H1 (cell line): ENCODE measurements at places on chromosomes 6 and 20.

- DNase-seq, result no peak
Measured at GRCh38 chr6:125151700-125152099, 1.9 kb upstream of the TPD52L1 start.

DNA sequence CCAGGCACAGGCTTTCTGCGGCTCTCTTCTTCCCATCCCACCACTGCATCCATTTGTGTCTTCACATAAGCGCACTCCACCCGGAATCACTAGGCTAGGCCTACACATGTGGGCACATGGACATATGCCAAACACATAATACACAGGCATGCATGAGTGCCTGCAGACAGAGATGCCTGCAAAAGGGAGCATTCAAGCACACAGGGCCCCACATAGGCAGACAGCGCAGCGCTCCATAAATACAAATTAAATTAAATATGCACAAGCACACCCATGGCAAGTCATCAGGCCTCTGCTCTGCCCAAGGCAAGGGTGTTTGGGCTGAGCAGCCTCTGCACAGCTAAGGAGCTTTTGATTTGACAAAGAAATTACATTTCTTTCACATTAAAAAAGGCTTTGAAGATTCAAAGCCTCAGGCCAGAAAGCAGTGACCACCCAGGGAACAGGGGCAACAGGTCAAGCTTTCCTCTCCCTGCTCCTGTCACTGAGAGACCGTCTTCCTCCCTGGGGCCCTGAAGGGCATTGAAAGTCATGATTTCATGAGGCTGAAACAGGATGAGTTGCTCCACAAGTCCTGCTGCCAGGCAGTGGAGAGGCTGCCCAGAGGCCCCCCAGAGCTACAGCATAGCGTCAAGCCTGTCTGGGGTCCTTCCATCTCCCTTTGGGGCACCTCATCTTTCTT lies 134.2 kb upstream of the LRFN2 start:
- no peak for DNase-seq

- DNase-seq, result no peak
Measured at GRCh38 chr6:8085053-8085511, 17.3 kb downstream of the EEF1E1 start.

GRCh38 chr6:3410385-3411360 lies 46.2 kb downstream of the SLC22A23 start:
- DNase-seq, result no peak

GRCh38 chr6:155408231-155408630 lies 47.4 kb downstream of the NOX3 start:
- DNase-seq, result no peak

- no peak for DNase-seq
Measured at GRCh38 chr6:10511477-10511876, 9.7 kb upstream of the GCNT2 start.

DNA sequence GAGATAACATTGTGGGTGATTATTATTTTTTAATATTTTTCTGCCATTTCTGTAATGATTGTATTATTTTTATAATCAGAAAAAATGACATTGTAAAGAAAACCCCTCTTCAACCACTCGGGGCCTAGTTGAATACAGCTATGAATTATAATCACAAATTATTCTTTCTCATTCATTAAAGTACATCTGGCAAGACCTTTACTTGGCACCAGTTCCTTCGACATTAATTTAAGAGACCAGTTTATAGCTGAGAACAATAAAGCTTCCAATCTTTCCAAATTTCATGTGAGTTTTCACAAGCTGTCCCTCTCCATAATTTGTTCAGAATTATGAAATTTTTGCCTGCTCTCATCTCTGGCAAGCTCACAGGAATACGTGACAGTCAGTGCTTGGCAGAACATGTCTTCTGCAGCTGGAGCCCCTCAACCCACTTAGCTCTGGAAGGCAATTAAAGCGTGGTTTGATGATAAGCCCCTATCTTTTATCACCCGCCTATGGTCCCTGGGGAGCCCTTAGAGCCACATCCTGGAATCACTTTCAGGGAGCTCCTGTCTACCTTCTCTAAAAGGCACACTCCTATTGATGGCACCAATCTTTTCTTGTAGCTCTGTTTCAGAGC lies 237.2 kb upstream of the PRND start:
- no peak for DNase-seq

GRCh38 chr6:25094726-25095125 lies 159.0 kb upstream of the RIPOR2 start:
- DNase-seq, result no peak

- no peak for DNase-seq
Measured at GRCh38 chr6:71656121-71656520, 230.2 kb upstream of the RIMS1 start.

GRCh38 chr6:126672649-126673048 lies 332.7 kb downstream of the CENPW start:
- no peak for DNase-seq

DNA sequence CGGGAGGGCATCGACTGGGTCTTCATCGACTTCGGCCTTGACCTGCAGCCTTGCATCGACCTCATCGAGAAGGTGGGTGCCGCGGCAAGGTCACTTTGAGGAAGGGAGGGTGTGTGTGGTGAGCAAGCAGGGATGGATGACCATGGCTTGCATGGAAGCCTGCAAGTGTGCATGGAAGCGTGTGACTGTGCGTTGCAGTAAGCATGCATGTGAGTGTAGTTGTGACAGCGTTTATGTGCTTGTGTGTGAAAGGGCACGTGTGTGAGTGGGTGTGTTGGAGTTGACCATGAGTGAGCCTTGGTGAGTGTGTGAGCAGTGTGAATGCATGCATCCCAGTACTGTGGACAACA lies 32.5 kb downstream of the MYH7B start:
- DNase-seq, result no peak

GRCh38 chr20:21509597-21510371 lies 4.1 kb downstream of the NKX2-2 start:
- no peak for DNase-seq

DNA sequence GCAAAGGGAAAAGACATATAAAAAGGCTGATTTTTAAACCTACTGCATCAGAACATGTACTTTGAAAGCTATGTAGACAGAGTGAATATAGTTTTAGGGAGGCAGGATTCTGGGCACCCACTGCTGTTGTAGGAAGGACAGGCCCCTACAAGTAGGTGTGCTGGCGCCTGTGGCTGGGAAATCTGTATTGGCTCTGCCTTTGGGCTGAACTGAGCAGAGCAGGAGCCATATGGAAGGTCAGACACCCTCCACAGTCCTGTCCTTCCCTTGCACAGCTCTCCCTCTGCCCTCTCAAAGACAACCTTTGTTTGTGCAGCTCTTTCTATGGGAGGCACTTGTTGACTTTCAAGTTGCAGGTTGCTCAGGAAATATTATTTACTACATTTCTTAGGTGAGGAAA lies 18.4 kb upstream of the ULBP3 start:
- DNase-seq, result no peak

DNA sequence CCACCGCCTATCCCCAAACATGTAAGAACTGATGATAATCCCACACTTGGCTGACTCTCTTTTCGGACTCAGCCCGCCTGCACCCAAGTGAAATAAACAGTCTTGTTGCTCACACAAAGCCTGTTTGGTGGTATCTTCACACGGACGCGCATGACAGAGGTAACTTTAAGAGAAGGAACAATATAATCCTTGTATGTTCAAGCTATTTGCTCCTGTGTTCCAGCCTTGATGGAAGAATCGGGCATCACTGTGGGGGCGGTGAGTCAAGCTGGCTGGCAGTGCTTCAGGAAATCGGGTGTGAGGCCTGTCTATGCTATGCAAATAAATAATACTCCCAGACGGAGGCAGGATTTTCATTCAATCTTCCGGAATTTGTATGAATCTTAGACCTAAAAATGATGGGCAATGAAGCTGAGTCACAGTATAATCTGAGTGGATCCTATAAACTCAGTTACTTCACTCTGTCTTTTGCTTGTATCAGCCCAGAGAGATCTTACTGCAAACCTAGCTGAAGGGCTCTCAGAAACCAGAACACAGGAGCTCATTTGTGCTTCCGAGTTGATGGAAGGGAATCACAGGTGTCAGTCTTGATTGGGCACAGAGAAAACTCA lies 45.2 kb upstream of the NT5E start:
- no peak for DNase-seq

DNA sequence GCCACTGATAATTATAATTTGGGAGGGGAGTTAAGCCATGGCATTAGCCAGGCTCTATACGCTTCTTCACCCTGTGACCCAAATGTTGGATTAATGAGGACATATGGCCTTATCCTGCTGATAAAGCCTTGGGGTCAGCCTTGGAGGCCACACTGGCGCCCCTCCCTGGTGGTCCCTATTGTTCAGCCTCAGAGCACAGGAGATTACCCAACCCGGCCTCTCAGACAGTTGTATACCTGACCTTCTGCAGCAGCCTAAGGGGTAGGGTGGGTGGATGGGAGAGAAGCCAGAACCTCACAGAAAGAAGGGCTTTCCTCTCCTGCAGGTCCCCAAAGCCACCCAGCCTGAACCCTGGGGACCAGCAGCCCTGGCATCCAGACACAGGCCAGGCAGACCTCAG lies 76.8 kb downstream of the LINC00237 start:
- DNase-seq, result no peak

- DNase-seq, result no peak
Measured at GRCh38 chr6:148580442-148580841, 166.4 kb upstream of the UST start.

DNA sequence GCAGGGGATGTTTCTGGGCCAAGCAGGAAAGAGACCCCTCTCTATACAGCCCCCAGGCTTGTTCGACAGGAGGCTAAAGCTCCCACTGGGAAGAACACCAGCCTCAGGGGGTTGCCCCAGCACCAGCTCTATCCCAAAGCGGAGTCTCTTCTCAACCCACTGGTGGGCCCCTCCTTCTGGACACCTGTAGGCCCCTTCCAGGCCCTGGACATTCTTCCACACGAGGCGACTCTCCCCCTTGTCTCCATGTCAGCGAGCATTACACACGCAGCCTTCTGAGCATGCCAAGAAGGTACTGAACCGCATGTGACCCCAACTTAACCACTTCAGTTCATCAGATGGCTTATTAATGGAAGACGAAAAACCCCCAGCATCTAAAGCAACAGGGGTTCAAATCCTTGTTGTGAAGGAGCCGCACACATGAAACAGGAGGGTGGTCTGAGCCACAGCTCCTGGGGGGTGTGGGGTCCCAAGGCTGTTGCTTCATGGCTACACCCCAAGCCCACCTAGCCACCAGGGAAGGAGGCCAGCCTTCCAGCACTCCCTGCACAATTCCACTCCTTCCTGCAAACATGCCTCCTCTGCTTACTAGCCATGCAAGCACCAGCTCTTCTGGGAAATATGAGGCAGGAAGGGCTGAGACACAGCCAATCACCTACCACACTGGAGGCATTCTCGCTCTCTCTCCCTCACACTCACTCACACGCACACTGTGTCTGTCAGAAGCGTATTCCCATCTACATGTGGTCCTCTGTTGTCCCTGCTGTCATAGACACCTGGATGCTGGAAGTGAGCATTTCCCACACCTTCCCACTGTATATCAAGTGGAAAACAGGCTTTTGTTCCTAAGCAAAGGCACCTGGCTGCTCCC lies 104.5 kb downstream of the NOL4L start:
- DNase-seq, result no peak

DNA sequence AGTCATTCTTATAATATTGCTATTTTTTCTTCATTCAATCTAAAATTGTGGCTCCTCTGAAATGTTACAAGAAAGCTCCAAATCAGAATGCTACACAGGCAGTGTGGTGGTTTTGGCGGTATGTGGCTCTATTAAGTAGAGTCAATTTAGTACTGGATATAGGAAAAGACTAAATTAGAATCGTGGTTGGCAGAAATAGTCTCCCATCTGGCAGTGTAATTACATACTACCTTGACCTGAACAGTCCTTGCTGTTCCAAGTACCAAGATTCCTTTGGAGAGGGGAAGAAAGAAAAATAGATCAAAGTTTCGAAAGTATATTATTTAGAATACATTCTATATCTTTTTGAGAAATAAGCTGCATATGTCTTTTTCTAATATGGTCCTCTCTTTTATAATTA lies 78.2 kb downstream of the C6orf118 start:
- DNase-seq, result no peak

GRCh38 chr6:160221423-160221822 lies 37.2 kb downstream of the SLC22A2 start:
- DNase-seq, result no peak

DNA sequence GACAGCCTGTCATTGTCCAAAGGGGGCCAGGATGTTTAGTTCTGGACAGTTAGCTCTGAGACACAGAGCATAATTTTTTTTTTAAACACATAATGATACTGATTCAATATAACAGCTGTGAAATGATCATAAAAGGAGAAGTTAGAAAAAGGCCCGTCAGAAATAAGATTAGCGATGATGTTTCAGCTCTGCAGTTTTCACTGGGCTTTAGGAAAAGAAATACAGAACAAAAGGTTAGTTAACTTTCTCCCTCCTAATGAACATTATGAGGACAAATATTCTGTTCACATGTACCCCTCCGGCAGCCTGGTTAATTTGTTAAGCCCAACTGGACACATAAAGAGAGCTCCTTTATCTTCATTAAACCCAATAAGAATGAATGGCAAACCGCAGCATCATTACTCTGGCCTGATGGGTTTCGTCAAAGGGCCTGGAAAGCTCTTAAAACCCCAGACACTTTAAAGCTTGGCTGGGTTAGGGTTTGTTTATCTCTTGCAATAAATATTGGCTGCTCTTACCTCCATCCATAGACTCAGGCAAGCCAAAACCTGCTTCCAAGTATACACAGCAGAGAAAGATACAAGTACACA lies 394.6 kb downstream of the KIF16B start:
- DNase-seq, result no peak

GRCh38 chr20:23071996-23072395 lies 14.1 kb downstream of the CD93 start:
- no peak for DNase-seq

- no peak for DNase-seq
Measured at GRCh38 chr6:31300797-31301196, 28.9 kb upstream of the HLA-C start.
